Cerebellum (tissue), 4 donors: ENCODE measurements at places on chromosomes 5 and 9. TPM values are rescaled to one million over a fixed set of nuclear protein-coding genes. Genes with fewer than 3 reads are reported as not detected.

QRFP gene
- total RNA-seq: not detected

SMC5 gene
- total RNA-seq: 68.4 TPM

SLC34A1 gene
- not detected for total RNA-seq

KCTD16 gene
- 20.4 TPM for total RNA-seq

LAMC3 gene
- total RNA-seq: 3.5 TPM

SHOC1 gene
- total RNA-seq: not detected

SMIM33 gene
- total RNA-seq: not detected

SPEF2 gene
- total RNA-seq: 31.2 TPM
